HS-27A (cell line): ENCODE measurements at places on chromosomes 2 and 18.
A peak's percentile ranks its signal among the peaks of the same experiment; 100 is the strongest.

- no peak for DNase-seq
These were observed 54.1 kb upstream of the KLF7 start for GRCh38 chr2:207219676-207220501.

- no peak for DNase-seq
These were observed 92.2 kb downstream of the DPP4 start for GRCh38 chr2:161981679-161982250.

- DNase-seq: no peak
These were observed 55.3 kb upstream of the HK2 start for GRCh38 chr2:74778381-74779264.

- no peak for DNase-seq
These were observed 34.4 kb upstream of the DLX2 start for GRCh38 chr2:172137109-172137508.

DNA sequence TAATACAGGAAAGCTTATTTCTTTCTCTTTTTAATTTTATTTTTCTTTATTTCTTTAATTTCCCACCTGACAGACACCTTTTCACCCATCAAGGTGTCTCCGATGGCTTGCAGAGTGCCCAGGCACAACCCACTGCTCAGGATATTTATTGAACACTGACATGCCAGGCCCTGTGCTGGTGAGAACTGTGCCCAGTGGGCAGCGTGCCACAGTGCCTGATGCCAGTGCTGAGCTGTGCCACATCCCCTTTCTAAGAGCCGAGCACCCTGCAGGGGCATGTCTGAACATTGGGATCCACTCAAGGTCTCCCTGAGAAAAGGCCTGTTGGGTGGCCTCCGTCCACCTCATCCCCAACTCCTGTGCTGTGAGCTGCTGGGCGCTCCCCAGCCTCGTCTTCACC, 158.6 kb upstream of the RAB6C start:
- DNase-seq: no peak

GRCh38 chr2:128597121-128597762, 278.6 kb upstream of the HS6ST1 start:
- no peak for DNase-seq

DNA sequence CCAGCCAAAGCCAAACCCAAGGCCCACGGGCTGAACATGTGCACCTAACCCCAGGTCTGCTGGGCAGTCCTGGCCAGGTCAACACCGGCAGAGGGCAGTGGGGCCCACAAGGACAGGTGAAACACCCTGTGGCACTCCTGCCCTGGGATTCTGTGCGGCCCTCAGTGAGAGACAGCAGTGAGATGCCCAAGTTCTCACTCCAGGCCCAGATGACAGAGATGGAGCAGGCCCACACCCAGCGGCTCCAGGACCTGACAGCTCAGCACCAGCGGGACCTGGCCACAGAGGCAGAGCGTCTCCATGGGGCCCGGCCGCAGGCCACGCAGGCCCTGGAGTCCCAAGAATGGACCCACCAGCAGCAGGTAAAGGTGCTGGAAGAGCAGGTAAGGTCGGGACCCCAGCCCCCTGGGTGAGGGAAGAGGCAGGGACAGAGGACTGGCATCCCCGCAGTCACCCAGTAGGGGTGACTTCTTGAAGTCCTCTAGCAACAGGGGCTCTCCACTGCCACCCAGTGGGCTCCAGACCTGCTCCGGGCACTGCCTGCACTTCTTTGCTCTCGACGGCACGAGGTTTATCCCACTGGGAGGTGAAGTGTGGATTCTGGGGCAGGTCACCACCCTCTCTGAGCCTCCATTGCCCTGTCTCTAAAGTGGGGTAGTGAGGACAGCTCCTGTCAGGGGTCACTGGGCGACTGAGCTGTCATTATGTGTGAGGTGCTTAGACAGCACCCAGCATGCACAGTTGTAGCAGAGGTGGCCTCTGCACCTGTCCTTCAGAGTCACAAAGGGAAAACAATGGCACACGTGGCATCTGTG, 8.8 kb upstream of the SNED1 start:
- no peak for DNase-seq

DNA sequence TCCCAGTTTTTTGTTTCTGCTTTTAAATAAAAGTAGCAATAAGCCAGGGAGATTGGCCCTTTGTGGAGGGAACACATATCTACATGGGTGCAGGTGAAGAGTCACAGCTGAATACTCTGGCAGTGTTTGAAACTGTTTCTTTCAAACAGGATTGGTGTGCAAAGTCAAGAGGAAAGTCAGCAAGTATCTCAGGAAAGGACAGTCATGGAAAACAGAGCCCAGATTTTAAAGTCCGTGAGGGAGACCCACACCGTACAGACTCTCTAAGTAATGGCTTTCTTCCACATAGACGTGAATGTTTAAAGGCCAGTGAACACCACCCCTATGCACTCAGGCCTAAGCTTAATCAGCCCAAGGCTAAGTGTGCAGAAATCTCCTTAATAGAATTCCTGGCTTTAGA, 95.3 kb downstream of the GFPT1 start:
- no peak for DNase-seq

GRCh38 chr2:88554189-88554588, 73.1 kb downstream of the EIF2AK3 start:
- no peak for DNase-seq

DNA sequence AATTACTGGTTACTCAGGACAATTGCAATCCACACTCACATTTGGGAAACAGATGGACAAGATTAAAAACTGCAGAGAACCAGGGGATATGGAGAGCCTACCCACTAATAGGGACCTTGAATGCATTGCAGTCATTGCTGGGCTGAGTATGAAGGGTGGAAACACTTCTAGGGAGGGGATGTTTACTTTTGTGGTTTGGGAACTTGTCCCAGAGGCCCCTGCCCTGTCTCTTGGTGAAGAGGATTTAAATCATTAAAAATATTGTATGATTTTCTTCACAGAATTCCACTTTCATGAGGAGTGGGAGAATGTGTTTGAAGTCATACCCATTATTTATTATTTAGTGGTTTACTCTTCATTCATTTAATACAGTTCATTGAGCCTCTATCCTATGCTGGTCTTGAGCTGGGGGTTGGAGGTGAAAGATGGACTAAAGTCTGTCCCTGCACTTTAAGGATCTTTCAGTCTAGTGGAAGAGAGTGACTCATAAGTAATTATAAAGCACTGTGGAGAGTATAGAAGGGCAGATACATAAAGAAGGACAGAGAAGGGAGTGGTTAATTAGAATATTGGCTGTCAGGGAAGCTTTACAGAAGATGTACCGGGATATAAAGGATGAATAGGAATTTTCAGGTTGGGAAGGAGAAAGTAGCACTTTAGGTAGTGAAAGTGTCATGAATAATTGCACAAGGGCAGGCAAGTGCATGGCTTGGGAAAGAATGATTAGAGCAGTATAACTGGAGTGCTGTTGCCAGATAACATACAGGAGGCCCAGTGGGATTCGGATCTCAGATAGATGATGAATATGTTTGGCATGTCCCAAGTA, 313.4 kb downstream of the LPIN1 start:
- DNase-seq: peak; percentile 55

GRCh38 chr18:51038110-51038509, 8.1 kb downstream of the SMAD4 start:
- no peak for DNase-seq
